OCI-LY7 (cell line): ENCODE measurements at places on chromosomes 2 and 18. TPM values are rescaled to one million over a fixed set of nuclear protein-coding genes. Genes with fewer than 3 reads are reported as not detected.

DNA sequence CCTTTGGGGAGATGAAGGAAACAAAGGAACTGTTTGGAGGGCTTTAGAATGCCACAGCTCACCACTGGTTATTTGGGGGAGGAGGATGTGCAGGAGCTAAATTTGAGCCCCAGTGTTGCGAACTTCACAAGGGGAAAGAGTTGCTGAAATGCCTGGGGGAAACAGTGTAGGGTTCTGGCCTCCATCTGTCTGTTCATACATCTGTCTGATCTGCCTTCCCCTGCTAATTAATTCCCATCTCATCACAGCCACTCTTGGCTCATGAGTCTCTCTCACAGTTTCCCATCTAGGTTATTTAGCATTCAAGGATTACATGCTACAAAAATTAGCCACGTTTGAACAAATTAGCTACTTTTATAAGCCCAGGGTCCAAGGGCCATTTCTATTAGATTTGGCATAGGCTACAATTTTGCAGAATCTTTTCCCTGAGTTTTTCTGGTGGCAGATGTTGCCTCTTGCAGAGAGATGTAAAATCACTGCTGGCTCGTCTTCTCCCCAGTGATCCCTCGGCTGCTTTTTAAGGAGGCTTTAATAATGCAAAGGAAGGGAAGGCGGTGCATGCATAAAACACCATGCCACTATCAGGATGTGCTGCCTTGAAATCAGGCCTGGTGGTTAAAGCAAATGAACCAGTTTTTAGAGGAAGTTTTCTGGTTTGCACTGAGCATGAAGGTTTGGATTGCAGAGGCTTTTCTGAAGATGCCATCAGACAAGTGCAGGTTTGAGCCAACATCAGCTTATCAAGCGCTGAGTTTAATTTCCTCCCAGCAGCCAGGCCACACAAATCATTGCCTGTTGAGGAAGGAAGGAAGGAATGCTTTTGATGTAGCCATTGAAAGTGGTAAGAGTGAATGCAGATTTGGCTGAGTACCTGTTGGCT is 35.0 kb downstream of the ADD2 start:
- no peak for DNase-seq

DNA sequence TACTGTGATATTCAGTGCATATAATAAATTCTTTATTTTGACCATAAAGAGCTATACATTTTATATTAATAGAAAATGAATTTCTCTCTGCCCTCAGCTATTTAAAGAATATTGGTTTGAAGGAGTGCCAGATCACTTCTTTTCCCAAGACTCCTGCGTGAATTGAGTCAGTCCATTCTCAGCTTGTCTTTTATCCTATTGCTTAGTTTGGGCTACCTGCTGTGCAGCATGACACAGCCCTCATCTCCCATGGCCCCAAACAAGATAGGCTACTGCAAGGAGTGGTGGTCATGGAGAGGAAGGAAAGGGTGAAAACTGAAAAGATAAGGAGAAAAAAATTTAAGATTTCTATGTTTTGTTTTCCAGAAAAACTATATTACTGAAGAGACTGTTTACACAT is 10.1 kb upstream of the FBXO11 start:
- DNase-seq, result no peak

DNA sequence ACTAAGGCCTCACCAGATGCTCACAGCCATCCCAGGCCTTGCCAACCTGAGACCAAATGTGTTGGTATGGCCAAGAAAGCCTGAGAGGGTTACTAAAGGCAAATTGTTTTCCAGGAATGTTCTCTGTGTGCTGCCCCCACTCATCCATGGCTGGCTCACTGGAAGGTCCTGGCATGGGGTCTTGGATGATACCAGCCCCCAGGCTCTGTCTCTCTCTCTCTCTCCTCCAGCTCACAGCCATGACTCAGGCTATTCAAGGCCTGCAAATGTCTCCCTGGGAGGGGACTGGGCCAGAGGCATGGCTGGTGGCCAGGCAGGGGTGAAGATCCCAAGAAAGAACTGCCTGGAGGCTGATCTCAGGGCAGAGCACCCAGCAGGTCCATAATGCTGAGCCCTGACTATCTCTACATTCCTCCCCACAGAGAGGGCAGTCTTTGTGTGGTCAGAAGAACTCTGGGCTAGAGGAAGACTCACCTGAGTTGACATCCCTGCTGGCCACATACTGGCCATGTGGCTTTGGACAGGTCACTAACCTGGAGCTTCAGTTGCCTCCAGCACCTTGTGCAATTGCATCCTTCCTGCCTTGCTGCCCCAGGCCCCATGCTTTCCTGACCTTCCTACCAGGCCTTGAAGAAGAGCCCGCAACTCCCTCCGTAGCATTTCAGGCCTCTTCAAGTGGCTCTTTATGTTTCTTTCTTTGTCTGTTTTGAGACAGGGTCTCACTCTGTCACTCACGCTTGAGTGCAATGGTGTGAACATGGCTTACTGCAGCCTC is 150.4 kb downstream of the ZFP36L2 start:
- no peak for DNase-seq

- no peak for DNase-seq
These were observed 138.2 kb upstream of the DNAJC10 start for GRCh38 chr2:182577816-182578215.

GRCh38 chr2:3305952-3306351 is 71.7 kb downstream of the EIPR1 start:
- DNase-seq, result no peak

- no peak for DNase-seq
These were observed 30.4 kb upstream of the C2orf66 start for GRCh38 chr2:196839574-196839973.

- no peak for DNase-seq
These were observed 35.1 kb downstream of the MYO7B start for GRCh38 chr2:127570282-127571250.

DNA sequence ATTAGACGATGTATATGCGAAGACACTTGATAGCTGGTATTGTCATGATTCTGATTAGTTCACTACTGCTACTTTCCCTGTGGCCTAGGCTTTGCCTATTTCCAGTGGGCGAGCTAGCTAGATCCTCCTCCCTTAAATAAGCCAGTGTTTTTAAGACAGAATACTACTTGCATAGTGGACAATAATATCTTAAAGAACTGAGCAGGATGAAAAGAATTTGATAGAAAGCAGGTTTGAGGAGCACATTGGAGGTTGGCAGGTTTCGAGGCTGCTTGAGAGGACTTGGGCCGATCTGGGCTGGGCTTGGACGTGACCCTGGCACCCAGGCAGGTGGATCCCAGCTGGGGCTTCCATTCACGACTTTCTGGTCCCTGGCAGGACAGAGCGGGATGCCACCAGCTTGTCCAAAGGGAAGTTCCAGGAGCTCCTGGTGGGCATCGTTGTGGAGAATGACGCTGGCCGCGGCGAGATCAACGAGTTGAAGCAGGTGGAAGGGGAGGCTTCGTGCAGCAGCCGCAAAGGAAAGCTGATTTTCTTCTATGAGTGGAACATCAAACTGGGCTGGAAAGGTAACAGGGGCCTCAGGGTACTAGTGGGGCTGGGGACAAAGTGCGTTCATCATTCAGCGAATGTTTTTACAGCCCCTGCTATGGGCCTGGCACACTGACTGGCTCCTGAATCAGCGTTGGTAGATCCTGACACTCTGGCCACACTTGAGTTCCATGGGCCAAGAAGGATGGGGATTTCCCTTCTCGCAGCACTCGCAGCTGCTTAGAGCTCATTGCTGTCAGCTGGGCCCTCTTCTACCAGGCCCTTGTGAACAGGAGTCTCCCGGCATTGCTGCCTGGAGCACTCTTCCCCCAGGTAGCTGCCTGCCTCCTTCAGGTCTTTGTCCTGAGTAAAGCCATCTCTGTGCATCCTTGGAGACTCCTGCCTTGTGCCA is 16.9 kb downstream of the C2orf74 start:
- DNase-seq, result peak; percentile 22

DNA sequence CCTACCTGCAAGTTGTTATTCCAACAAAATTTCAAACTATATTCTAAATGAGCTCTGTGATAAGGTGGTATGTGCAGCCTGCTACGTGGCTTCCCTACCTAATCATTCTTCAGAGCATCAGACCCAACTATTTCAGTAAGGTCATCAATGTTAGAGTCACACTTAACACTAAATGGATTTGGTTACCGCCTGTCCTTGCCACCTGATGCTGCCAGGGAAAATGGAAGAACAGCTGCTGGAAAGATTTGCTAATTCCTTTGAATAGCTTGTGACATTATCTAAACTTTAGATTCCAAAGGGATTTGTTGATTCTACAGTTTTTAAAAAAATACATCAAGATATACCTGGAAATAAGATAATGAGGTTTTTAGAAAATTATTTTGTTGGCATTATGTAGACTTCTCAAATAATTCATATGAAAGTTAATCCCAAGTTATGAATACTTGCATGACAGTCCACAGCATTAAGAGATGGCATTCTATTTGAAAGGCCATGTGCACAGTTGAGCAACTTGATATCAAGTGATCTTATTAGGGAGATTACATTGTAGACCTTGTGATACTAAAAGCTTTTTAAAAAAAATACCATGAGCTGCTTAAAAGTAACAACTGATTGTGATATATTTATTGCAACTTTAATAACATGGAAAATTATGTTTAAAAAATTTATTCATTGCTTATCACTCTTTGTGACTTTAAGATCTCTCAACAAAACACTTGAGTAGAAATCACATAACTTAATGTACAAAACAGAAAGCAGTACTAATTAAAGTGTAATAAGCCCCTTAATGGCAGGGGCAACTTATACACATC is 98.3 kb upstream of the UGP2 start:
- DNase-seq, result no peak

- DNase-seq, result no peak
These were observed 98.9 kb downstream of the ACKR3 start for GRCh38 chr2:236668531-236668969.

TSGA10 gene
- 10.8 and 14.1 TPM in 2 replicates for total RNA-seq

GPR45 gene
- not detected in 2 replicates for total RNA-seq

- DNase-seq, result no peak
These were observed 969.7 kb downstream of the DCDC2C start for GRCh38 chr2:4673025-4673489.

- DNase-seq, result no peak
These were observed 1366.3 kb upstream of the TMEFF2 start for GRCh38 chr2:193561054-193561453.

DNA sequence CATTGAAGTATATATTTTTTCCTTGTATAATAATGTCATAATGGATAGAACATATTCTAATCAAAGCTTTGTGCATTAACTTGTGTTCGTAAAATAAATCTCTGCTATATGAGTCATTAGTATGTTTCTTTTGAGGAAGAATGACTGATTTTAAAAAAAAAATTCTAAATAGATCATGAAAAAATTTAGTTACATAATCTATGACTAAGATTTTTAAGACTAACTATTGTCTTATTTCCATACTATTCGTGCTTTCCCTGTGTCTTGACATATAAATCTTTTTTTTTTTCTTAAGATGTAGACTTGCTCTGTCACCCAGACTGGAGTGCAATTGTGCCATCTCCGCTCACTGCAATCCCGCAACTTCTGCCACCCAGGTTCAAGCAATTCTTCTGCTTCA is 226.1 kb downstream of the DSEL start:
- DNase-seq, result no peak

- no peak for DNase-seq
These were observed 242.0 kb downstream of the HAUS1 start for GRCh38 chr18:46346213-46346612.

DNA sequence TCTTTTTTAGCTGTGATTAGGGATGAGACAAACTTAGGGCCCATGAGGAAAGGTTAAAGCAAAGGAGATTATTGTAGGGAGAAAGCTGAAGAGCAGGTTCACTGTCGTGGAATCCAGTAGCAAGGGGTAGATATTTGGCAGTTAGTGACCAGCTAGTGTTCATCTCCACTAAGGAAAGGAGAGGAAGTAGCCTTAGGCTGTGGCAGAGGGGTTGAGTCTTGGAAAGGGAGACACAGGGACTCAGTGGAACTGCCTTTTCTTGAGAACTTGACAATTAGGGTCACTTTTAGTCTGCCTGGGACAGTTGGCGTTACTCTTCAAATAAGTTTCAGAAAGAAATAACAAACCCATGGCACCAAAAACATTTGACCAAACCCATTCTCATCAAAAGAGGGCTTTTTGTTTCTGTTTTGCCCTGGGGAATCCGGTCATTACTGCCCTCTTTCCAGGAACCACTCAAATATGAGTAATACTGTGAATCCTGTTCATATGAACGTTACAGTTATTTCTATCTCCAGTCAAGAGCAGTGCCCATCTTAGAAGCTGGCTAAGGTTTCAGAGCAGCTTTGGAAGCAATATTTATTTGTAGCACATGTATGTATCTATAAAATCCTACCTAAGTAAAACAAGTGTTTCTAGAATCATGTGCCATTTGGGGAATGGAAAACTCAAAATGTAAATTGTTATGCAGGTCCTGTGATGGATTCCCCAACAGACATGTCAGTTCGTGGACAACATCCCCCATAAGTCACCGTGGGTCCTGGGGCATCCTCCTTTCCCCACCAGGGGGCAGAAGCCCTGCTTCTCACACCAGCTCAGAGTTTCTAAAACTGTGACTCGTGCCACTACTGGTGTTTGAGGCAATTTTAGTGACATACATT is 77.3 kb upstream of the PHLPP1 start:
- DNase-seq, result peak; percentile 58

UCN gene
- 7.2 and 8.5 TPM in 2 replicates for total RNA-seq

DNA sequence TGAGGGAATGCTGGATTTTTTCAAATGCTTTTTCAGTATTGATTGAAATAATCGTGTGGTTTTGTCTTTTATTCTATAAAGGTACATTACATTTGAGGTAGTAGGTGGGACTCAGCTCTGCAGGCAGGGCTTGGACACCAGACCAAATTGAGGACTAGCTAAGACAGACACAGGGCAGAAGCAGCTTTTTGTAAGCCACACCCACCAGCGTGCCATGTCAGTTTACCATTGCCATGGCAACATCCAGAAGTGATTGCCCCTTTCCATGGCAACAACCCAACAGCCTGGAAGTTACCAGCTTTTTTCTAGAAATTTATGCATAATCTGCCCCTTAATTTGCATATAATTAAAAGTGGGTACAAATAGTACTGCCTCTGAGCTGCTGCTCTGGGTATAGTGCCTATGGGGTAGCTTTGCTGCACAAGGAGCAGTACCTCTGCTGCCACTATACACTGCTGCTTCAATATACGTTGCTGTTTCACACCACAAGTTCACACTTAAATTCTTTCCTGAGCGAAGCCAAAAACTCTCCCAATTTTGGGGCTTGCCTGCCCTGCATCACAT is 23.6 kb upstream of the VWA3B start:
- no peak for DNase-seq

ZNF516 gene
- total RNA-seq, result 32.3 and 38.2 TPM in 2 replicates

- peak; percentile 64 for DNase-seq
These were observed 145.6 kb downstream of the TGIF1 start for GRCh38 chr18:3595369-3596273.

CTLA4 gene
- total RNA-seq, result not detected in 2 replicates

DNA sequence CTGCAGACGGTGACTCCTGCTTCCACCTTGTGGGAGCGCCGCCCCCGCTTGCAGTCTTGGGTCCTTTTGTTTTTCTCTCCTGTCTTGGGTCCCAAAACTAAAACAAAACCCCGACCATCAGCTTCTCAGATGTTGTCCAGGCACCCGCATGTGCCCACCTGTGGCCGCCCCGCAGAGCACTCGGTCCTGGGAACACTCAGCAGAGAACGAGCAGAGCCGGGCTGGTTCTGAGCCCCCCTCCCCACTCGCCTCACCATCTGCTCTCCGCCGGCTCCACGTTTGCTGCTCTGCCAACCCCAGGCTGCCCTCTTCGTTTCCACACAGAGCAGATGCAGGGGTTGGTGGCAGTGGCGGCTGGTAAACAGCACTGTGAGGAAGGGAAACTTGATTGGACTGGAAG is 38.5 kb downstream of the CTDP1 start:
- no peak for DNase-seq

- DNase-seq, result no peak
These were observed 397.5 kb downstream of the FIGN start for GRCh38 chr2:163338270-163338669.
